ENCODE measurements at places on chromosomes 3 and 15.
A peak's percentile ranks its signal among the peaks of the same experiment; 100 is the strongest.

GRCh38 chr3:109161487-109162123 is 25.1 kb downstream of the C3orf85 start:
- DNase-seq = no peak

GRCh38 chr3:149547954-149548668 is 73.6 kb downstream of the TM4SF4 start:
- DNase-seq = no peak

DNA sequence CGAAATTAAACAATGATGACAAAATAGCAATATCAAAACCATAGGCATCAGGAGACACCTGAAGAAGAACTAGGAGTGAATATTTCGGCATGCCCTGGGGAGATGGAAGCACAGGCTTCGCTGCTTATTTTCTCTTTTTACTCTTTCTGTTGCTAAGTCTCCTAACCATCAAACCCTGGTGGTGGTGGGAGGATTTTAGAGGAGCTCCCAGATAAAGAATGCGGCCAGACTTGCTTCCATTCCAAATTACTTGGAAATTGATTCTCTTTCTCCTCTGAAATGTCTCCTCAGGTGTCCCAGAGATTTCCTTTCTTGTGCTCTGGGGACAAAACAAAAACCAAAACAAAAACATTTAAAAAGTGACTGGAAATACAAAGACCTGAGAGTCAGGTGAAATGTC is 243.0 kb downstream of the KBTBD8 start:
- no peak for DNase-seq

GRCh38 chr15:48937886-48938285 is 25.8 kb downstream of the SHC4 start:
- no peak for DNase-seq

DNA sequence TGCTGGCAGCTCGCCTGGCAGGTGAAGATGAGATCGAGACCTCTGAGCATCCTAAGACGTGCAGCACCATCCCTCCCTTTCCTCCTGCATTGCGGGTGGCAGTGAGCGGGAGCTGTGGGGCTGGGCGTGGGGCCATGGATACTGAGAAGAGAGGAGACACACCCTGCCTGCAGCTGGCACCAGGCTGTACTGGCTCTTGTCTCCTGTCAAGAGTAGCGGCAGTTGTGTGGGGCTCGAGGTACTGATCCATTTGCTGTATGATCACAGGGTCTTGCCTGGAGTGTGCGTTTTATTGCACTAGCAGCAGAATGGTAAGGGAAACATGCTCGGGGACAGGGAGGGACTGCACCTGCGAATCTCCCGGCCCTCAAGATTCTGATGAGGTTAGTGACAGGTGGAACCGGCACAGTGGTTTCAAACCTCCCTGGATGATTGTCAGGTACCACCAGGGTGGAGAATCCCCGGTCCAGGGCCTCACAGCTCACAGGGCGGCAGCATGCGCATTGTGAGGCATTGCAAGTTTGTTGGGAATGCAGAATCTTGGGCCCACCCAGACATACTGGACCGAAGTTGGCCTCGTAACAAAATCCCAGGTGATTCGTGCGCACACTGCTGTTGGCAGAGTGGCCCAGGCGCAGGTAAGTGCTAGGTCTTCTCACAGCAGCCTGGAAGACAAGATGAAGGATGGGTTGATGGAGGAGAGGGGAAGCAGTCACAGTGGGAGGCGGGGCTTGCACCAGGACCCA is 14.1 kb downstream of the SYNM start:
- DNase-seq = no peak

- peak; percentile 97 for DNase-seq
Measured at GRCh38 chr3:184249412-184250166, at the start of gene EEF1AKMT4. Gene EEF1AKMT4 (plus strand): TSS chr3:184249672. CDS start chr3:184249695, 23 bp downstream.

- DNase-seq = no peak
Measured at GRCh38 chr15:31237043-31237324, 89.7 kb upstream of the KLF13 start.

DNA sequence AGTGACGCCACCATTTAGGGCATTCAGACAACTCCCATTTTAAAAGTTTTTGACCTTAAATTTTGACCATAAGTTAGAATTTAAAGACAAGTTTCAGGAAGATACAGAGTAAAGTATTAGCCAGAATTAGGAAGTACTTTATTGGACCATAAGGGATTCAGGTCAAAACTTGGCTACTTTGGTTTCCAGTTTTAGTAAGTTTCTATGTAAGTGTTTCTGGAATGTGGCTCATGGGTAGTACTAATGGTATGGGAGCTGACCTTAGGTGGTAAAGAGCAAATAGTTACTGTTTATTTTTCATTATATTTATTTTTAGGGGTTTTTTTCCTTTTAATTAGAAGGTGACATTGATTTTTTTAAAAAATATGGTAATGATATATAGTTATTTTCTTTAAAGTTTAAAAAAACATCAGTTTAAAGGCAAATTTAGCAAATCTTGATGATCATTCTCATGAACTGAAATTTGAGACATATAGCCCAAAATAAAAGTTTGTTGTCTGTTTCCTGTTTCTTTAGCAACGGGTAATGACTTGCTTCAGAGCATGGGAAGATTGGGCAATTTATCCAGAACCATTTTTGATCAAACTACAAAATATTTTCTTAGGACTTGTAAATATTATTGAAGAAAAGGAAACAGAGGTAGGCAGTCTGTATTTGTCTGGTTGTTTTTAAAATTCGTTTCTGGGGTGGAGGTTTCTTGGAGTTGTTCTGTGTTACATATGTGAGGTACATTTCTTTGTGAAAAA is 34.3 kb downstream of the U2SURP start:
- no peak for DNase-seq

DNA sequence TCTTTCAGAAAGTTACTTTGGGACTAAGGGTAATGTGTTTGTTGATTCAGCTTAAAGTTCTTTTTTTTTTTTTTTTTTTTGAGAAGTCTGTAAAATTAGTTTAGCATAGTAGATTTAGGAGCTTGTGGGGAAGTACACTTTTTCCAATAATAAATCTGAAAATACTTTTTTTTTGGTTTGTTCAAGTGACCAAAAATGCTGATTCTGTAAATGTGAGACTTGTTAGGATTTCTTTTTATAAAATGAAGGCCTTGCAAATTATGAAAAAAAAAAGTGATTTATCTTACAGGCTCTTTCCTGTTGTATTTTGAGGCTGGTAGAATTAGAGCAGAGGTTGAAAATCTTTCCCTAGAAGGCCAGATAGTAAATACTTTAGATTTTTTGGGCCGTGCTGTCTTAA is 7.6 kb downstream of the OXNAD1 start:
- no peak for DNase-seq
